Stimulated activated CD4-positive, alpha-beta T cell treated with anti-CD3 and anti-CD28 coated beads, Interleukin-1b, Interleukin-23, amount 100 ng/mL, for 48 hours (primary cell): ENCODE measurements at places on chromosomes 16 and 17.

GRCh38 chr17:46002311-46002972 lies 3.4 kb downstream of the STH start:
- DNase-seq, result peak; percentile 69

- DNase-seq, result peak; percentile 87
Observed at GRCh38 chr17:43006639-43007551, at the start of gene IFI35. TSS of gene IFI35 (plus strand) at chr17:43006784. CDS start at chr17:43006948, 164 bp downstream.

DNA sequence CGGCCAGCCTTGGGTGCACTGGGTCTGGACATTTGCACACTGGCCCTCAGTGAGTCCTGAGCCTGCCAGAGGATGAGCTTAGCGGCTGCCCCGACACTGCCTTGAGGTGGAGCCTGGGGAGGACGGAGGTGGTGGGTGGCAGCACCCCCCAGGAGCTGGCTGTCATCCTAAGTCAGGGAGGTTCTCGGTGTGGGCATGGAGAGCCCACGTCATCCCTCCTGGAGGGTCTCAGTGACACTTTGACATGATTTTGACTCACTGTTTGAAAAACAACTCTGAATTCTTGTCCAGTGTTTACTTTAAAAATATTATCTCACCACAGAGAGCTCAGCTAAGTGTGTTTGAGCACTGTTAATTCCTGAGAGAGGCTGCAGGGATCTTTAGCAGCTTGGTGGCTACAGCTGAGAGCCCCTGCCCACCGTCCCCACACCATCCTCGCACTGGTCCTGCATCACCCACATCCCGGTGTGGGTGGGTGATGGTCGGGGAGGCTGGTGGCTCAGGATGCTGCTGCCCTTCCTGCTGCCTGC lies 63.1 kb downstream of the BANP start:
- no peak for DNase-seq

DNA sequence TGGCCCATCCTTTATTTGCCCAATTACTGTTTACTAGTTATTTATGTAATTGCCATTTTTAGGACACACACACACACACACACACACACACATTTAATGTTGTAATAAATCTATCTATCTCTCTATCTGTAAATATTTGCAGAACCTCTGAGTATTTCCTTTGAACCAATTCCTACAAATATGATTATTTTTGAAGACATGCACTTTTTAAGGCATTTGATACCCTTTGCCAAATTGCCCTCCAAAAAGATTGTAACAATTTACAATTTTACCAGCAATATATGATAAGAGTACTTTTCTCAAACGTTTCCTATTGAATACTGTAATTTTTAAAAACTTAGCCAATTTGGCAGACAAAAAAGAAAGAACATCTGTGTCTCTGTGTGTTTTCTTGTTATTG lies 143.8 kb upstream of the FOXF1 start:
- no peak for DNase-seq

DNA sequence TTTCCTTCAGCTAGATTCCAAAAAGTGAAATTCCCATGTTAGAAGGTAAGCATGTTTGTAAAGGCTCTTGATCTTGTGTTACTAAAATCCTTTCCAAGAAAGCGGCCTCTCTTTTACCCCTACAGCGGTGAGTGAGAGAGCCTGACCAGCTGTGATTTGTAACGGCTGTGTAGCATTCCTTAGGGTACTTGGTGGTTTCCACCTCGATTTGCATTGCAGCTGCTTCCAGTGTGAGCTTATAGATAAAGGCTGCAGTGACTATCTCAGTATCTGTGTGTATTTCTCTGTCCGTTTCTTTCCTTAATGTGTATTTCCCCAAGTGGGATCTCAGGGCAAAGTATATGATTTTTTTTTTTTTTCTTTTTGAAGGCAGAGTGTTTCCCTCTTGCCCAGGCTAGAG lies 169.4 kb downstream of the SNX29 start:
- no peak for DNase-seq

- DNase-seq, result no peak
Observed at GRCh38 chr16:75794426-75794825, 68.1 kb upstream of the CPHXL start.

- peak; percentile 66 for DNase-seq
Observed at GRCh38 chr16:74700438-74701225, at the start of gene MLKL. TSS of gene MLKL (minus strand) at chr16:74700862. CDS start at chr16:74695757, 5,105 bp downstream.

GRCh38 chr17:59764292-59764741 lies 56.9 kb downstream of the VMP1 start:
- no peak for DNase-seq

- DNase-seq, result no peak
Observed at GRCh38 chr17:44351961-44352827, 7.1 kb downstream of the GRN start.

DNA sequence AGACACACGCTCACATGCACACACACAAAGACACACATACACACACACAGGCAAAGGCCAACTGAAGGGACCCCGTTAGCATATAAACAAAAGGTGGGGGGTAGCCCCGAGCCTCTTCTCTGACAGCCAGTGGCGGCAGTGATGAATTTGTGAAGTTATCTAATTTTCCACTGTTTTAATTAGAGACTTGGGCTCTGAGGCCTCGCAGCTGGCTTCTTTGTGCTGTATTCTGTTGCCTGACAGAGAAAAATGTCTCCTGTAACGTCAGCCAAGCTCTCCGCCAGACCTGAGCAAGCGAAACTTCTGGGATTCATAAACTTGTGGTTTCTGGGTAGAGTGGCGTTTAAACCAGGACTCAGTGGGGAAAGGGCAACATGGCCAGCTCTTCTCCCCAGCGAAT lies 113.9 kb upstream of the FOXF1 start:
- DNase-seq, result no peak

DNA sequence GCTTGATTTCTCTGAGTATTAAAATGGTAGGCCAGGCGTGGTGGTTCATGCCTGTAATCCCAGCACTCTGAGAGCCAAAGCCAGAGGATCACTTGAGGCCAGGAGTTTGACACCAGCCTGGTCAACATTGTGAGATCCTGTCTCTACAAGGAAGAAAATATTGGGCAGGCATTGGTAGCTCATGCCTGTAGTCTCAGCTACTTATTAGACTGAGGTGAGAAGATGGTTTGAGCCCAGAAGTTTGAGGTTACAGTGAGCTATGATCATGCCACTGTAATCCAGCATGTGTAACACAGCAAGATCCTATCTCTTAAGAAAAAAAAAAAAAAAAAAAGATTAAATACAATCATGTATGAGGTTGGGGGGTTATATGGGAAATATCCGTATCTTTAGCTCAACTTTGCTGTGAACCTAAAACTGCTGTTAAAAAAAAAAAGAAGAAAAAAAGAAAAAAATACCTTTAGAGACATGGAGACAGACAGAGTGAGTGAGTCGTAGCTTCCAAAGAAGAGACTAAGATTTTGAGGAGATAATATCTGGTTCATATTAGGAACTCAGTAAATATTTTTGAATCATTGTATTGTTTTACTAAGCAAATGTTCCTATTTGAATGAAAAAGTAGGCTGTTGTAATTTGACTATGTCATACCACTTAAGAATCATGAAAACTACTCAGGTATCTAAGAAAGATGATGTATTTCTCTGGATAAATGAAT lies 325.7 kb upstream of the TBX2 start:
- DNase-seq, result no peak
